ENCODE measurements at places on chromosomes 1 and 21.

DNA sequence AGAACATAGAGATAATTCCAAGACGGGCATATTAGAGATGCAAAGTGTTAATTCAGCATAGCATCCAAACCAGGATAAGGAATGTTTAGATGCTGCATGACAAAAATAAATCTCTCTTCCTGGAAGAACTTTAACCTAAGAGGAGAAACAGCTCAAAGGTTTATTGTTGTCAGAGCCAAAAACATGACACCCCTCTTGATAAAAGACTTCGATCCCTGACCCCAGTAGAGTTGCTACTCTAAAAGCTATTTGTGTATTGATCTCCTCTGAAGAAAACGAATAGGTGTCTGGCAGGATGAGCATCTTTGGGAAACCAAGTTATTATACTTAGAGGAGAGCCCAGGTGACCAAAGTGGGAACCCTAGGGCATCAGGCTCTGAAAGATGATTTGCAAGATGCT is 158.1 kb downstream of the PIGK start:
- DNase-seq = no peak

GRCh38 chr21:35217504-35218060 is 168.5 kb upstream of the RUNX1 start:
- DNase-seq = no peak

DNA sequence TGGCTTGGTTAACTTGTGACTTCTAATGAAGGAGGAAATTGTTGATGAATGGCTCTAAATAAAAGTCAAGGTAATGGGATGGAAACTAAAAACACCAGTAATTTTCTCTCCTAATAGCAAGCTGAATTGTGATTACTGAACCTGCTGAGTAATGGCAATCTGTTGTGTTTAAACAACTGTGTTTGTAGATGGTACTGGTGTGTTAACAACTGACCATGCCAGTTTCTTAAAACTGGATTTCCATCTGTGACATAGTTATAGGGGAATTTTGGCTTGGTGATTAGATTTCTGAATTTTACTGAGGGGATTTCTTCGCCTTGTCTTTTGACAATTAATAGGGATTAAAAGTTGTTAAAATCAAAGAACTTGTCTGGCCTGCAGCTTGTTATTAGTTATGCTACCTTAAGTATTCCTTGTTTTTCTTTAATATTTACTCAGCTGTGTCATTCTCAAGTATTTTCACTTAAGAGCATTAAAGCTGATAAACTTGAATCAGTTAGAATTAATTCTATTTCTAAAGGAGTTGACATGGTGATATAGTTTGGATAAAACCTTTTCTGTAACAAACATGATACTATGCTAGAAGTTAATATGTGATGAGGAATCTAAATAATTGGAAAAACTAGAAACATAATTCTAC is 7.9 kb upstream of the ERO1B start:
- DNase-seq = no peak

- DNase-seq = no peak
These were observed 7.2 kb upstream of the BECN2 start for GRCh38 chr1:241950390-241950789.

DNA sequence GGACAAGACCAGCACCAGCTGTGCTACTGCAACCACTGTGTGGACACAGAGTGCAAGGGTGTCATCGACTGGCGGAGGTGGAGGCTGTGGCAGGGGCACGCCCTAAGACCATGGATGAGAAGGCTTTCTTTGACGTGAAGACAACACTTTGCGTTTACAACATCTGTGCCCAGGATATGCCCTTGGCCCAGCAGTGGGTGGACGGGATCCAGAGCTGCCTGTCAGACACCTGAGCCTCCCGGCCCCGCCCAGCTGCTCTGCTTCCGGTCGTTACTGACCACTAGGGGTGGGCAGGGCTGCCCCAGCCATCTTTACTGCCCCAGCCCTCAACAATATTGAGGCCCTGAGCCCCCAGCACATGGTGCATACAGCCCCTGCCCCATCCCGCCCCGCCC is 21.4 kb upstream of the NPPB start:
- DNase-seq = no peak
